ENCODE measurements at places on chromosomes 6 and 20.

DNA sequence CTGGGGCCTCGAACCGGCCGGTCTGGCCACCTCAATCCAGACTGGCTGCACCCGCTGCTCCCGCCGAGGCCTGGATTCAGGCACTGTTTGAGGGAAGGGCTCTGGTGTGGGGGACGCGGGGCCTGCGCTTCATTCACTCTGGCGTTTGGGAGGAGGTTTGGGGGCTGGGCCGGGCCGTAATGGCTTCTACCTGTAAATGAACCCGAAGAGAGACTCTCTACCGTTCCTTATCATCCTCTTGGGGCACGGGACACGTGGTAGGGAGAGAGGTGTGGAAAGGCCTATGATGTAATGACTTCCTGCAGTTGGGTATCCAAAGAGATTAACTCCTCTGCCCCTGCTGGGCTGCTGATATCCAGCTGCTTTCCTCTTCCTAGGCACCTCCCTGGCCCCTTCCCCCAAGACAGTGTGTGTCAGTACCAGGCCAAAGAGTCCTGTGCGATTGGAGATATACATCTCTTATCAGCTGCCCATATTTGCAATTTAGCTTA is 1.8 kb downstream of the FOXO3 start:
- no peak for DNase-seq

GRCh38 chr6:21295506-21296240 is 297.9 kb upstream of the SOX4 start:
- DNase-seq, result no peak

DNA sequence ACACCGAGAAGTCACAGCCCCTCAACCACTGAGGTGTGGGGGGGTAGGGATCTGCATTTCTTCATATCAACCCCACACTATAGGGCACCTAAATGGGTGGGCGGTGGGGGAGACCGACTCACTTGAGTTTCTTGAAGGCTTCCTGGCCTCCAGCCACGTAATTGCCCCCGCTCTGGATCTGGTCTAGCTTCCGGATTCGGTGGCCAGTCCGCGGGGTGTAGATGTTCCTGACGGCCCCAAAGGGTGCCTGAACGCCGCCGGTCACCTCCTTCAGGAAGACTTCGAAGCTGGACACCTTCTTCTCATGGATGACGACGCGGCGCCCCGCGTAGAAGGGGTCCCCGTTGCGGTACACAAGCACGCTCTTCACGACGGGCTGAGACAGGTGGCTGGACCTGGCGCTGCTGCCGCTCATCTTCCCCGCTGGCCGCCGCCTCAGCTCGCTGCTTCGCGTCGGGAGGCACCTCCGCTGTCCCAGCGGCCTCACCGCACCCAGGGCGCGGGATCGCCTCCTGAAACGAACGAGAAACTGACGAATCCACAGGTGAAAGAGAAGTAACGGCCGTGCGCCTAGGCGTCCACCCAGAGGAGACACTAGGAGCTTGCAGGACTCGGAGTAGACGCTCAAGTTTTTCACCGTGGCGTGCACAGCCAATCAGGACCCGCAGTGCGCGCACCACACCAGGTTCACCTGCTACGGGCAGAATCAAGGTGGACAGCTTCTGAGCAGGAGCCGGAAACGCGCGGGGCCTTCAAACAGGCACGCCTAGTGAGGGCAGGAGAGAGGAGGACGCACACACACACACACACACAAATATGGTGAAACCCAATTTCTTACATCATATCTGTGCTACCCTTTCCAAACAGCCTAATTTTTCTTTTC is at the start of gene DCDC2:
TSS of gene DCDC2 (minus strand) at position 724 of the 883 bp plus-strand sequence. CDS start at position 415, 309 bp downstream.
- DNase-seq, result peak; percentile 70

GRCh38 chr6:6176127-6176526 is 144.3 kb downstream of the F13A1 start:
- no peak for DNase-seq

GRCh38 chr20:50642288-50642803 is 49.0 kb downstream of the RIPOR3 start:
- no peak for DNase-seq

GRCh38 chr6:4647414-4648365 is 128.5 kb upstream of the CDYL start:
- peak; percentile 68 for DNase-seq

DNA sequence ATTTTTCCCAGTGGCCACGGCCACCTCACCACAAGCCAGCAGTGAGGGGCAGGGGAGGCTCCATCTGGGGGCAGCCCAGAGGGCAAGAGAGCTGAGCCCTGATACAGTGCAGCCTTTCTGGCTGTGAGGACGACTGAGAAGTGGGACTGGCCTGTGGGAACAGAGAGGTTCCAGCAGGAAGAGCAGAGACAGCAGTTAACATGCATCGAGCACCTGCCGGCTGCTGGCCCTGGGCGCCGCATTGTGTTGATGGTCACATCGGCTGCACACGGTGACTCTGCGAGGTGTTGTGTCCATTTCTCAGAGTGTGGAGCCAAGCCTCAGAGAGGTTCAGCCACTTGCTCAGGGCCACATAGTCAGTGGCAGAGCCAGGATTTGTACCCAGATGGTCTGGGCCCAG is 9.8 kb downstream of the FOXS1 start:
- no peak for DNase-seq

Measured in activated CD8-positive, alpha-beta memory T cell treated with anti-CD3 and anti-CD28 coated beads for 24 hours (primary cell).